ENCODE measurements at places on chromosomes 11 and 22. TPM values are rescaled to one million over a fixed set of nuclear protein-coding genes. Genes with fewer than 3 reads are reported as not detected.

Gene A4GALT
- polyA plus RNA-seq = not detected

Gene OR5B12
- 0.20 TPM for polyA plus RNA-seq

Gene BTG4
- polyA plus RNA-seq = not detected

Gene MAPK12
- polyA plus RNA-seq = 69.4 TPM

Gene IRF7
- 3.8 TPM for polyA plus RNA-seq

Gene MRGPRE
- not detected for polyA plus RNA-seq

Gene MAJIN
- polyA plus RNA-seq = 0.17 TPM

Gene RABL2B
- polyA plus RNA-seq = 5.2 TPM

Gene PHOX2A
- polyA plus RNA-seq = not detected

Gene NRXN2
- polyA plus RNA-seq = not detected

Gene CYTH4
- 0.73 TPM for polyA plus RNA-seq

Gene GPHA2
- polyA plus RNA-seq = 1.4 TPM

Gene FXYD2
- polyA plus RNA-seq = not detected

Gene TESMIN
- 27.4 TPM for polyA plus RNA-seq

Gene NNMT
- 11.5 TPM for polyA plus RNA-seq

Gene MEI1
- 0.68 TPM for polyA plus RNA-seq

Gene IGSF22
- polyA plus RNA-seq = not detected

Gene SUSD2
- not detected for polyA plus RNA-seq

Gene NPAS4
- not detected for polyA plus RNA-seq

Gene PGA4
- not detected for polyA plus RNA-seq

Gene ART5
- 0.53 TPM for polyA plus RNA-seq

Gene C11orf86
- polyA plus RNA-seq = not detected

Gene WT1
- 20.0 TPM for polyA plus RNA-seq

Gene HBG2
- 10,515 TPM for polyA plus RNA-seq

Gene OR51S1
- not detected for polyA plus RNA-seq

Gene GAL3ST1
- polyA plus RNA-seq = 0.80 TPM

Gene LRRC55
- polyA plus RNA-seq = not detected

Gene FIBIN
- not detected for polyA plus RNA-seq

Gene C1QTNF4
- not detected for polyA plus RNA-seq

Gene CCDC90B
- 41.5 TPM for polyA plus RNA-seq

Gene ACR
- not detected for polyA plus RNA-seq

Gene PAX6
- 7.2 TPM for polyA plus RNA-seq

Gene PGA5
- not detected for polyA plus RNA-seq

Gene FOLR3
- polyA plus RNA-seq = not detected

Gene TUB
- not detected for polyA plus RNA-seq

Gene C1QTNF5
- 0.45 TPM for polyA plus RNA-seq
